Left renal pelvis (tissue), 4 donors: ENCODE measurements at places on chromosomes 12 and 14. TPM values are rescaled to one million over a fixed set of nuclear protein-coding genes. Genes with fewer than 3 reads are reported as not detected.
A peak's percentile ranks its signal among the peaks of the same experiment; 100 is the strongest.

The CCDC197 gene
- not detected for polyA plus RNA-seq

The ATXN7L3B gene
- polyA plus RNA-seq, result 78.5 TPM

The KLHL33 gene
- 0.43 TPM for polyA plus RNA-seq

The LRRC9 gene
- polyA plus RNA-seq, result 3.3 TPM

The LRRK2 gene
- 33.7 TPM for polyA plus RNA-seq

The CACNA1C gene
- 8.8 TPM for polyA plus RNA-seq

The CLEC1A gene
- 4.7 TPM for polyA plus RNA-seq

The FOXG1 gene
- polyA plus RNA-seq, result 0.04 TPM

The ADCY4 gene
- 8.4 TPM for polyA plus RNA-seq

The DIO2 gene
- polyA plus RNA-seq, result 0.66 TPM

The TMBIM6 gene
- polyA plus RNA-seq, result 443 TPM

The HOXC4 gene
- polyA plus RNA-seq, result 53.0 TPM

DNA sequence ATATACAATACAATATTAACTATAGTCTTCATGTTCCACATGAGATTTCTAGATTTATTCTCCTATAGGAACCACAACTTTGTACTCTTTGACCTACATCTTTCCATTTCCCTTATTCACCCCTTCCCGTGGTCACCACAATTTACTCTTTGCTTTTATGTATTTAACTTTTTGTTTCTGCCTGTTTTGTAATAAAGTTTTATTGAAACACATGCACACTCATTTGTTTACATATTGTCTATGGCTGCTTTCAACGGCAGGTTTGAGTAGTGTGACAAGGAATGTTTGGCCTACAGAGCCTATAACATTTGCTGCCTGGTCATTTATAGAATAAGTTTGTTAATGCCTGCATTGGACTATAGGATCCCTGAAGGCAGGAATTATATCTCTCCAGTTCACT, 231.1 kb downstream of the CRADD start:
- no peak for DNase-seq

- DNase-seq, result no peak
Measured at GRCh38 chr14:49249022-49249421, 337.2 kb downstream of the RPS29 start.

- DNase-seq, result no peak
Measured at GRCh38 chr12:3885277-3886094, 12.3 kb upstream of the PARP11 start.

DNA sequence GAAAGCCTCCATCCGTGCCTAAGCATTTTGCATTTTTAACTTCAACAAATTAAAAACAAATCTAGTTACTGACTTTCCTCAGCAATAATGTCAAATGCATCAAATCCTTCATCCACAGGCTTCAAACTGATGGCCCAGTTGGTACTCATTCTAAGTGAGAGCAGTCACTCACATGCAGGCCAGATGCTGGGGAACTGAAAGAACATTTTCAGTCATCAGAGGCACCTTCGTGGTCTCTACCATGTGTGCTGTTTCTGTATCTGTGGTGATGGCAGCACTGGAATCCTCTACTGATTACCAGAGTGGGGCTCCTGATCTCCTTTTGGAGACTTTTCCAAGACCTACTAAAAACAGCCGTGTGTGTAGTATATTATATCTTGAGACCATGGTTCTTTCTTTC, 145.2 kb downstream of the PRIMA1 start:
- DNase-seq, result no peak

DNA sequence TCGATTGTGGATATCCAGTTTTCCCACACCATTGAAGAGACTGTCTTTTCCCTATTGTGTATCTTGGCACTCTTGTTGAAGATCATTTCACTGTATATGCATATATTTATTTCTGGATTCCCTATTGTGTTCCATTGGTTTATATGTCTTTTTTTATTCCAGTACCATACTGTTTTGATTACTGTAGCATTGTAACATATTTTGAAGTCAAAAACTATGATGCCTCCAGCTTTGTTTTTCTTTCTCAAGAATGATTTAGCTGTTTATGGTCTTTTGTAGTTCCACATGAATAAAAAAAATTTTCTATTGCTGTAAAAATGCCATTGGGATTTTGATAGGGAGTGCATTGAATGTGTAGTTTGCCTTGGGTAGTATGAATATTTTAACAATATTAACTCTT, 128.1 kb upstream of the SLC38A2 start:
- DNase-seq, result no peak

DNA sequence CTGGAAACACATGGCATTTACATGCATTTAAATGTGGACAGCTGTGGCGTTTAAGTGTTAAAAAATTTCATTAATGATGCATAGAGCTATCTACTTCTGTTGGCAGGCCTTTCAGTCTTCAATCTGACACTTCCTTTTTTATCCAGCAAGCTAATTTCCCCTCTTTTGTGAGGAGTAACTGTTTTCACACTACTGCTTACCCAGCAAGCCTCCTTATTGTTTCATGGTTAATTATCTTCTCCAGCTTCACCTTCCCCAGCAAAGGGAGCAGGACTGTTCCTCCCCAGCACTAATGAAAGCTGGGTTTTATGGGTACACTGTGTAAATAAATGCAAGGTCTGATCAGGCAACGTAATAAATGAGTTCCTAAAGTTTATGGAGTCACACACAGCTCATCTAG, 129.4 kb upstream of the NPAS3 start:
- DNase-seq, result peak; percentile 8

DNA sequence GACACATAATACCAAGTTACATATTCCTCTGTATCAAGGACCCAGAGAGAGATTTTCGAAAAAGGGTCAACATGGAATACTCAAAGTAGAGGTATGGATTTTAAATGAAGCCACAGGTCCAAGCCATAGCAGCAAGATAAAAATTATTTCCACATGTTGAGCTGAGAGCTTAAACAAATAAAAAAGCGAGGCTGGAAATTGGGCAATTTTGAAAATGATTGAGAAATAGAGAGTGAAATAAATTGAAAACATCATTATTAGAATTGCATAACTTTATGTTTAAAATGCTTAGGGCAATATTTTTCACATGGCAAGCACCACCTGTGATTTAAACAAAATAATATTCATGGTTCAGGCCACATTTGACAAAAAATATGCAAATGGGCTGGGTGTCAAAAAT, 1251.0 kb upstream of the USP15 start:
- DNase-seq, result no peak

DNA sequence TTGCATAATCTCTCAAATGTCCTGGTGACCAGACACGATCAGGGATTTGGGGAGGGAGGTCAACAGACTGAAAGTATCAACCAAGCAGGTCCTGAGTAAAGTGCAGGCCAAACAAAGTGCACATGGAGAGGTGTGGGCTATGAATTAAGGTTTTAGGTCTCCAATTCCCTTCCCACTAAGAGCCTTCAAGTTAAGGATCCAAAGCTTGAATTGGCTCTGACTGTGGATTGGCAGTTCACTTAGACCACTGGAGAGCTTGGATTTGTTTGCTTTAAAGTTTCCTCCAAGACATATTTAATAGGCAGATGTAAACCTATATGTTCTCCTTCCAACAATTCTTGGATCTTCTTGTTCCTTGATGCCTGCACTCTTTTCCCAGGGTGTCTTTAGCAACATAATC, 129.6 kb upstream of the IGF1 start:
- DNase-seq, result no peak

GRCh38 chr14:28653521-28653920, 113.1 kb upstream of the FOXG1 start:
- no peak for DNase-seq

DNA sequence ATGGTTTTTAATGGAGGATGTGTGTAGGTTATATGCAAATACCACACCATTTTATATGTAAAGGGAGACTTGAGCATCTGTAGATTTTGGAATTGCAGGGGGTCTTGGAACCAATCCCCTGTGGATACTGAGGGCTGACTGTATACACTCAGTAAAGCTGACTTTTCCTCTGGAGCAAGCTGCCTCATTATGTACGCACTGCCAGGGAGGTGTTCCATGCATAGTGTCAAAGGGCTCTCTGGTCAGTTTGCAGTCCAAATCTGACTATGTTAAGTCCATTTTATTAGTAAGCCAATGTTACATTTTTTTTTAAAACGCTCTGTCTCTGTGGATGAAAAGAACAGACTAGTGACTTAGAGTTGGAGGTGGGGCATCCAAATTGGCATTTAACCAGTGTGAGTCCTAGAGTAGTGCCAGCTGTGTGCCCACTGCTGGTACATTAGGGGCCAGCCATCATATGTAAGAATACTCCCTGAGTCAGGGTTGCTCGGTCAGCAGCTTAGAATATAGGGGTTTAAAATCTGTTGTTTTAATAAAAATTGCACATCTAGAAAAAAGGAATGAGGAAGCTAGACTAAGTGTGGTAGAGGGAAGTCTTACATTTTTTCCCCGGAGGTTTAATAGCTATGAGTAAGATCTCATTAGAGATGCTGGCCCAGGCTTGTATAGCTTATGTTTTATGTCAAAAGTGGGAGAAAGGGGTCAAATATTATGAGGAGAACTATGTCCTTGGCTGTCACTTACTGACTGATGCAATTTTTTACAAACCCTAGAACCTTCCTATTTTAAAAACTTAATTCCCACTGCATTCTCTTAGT, 87.0 kb downstream of the TESC start:
- no peak for DNase-seq

- DNase-seq, result no peak
Measured at GRCh38 chr12:97572220-97572619, 109.6 kb downstream of the RMST start.

- no peak for DNase-seq
Measured at GRCh38 chr12:27653661-27654060, 42.6 kb upstream of the REP15 start.

DNA sequence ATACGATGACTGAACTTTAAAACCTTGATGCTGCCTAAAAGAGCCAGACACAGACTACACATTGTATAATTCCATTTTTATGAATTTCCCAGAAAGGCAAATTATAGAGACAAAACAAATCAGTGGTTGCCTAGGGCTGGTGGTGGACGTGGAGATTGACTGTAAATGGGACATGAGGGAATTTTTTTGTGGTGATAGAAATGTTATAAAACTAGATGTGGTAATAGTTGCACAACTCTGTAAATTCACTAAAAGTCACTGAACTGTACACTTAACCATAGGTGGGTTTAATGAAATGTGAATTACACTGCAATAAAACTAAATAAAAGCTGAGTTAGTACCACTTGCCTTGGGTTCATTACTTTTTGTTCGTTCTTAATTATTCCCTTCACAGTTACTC, 72.1 kb downstream of the PLEKHA5 start:
- DNase-seq, result no peak

DNA sequence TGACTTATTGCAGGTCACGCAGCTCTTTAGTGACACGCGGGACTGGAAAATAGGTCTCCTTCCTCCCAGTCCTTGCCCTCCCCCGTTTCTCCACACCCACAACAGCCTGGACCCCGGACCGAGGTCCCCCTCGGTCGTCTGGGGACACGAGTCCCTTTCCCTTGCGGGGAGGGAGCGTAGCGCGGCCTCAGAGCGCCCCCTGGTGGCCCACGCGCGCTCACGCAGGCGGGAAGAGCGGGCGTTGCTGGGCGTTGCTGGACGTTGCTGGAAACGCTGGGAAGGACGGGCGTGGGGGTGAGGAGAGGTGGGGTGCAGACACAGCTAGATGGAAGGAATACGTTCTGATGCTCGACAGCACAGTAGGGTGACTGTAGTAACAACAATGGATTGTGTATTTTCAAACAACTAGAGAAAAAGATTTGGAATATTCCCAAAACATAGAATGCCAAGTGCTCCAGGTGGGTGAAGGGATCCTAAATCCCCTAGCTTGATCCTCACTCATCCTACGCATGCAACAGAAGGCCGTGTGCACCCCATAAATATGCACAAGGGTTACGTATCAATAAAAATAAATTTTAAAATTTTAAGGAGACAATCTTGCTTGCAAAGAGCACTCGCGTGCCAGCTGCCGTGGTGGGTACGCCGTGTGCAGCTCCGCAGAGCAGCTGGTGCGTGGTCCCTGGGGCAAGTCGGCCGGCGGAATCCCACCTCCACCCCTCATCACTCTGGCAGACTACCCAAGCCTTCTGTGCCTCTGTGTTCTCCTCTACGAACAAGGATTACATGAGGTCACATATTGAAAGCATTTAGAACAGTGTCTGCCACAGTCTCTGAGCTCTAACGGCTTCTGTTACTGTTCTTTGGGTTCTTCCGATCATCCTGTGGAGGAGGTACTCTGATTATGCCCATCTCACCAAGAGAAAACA, 87.4 kb downstream of the B4GALNT3 start:
- no peak for DNase-seq

DNA sequence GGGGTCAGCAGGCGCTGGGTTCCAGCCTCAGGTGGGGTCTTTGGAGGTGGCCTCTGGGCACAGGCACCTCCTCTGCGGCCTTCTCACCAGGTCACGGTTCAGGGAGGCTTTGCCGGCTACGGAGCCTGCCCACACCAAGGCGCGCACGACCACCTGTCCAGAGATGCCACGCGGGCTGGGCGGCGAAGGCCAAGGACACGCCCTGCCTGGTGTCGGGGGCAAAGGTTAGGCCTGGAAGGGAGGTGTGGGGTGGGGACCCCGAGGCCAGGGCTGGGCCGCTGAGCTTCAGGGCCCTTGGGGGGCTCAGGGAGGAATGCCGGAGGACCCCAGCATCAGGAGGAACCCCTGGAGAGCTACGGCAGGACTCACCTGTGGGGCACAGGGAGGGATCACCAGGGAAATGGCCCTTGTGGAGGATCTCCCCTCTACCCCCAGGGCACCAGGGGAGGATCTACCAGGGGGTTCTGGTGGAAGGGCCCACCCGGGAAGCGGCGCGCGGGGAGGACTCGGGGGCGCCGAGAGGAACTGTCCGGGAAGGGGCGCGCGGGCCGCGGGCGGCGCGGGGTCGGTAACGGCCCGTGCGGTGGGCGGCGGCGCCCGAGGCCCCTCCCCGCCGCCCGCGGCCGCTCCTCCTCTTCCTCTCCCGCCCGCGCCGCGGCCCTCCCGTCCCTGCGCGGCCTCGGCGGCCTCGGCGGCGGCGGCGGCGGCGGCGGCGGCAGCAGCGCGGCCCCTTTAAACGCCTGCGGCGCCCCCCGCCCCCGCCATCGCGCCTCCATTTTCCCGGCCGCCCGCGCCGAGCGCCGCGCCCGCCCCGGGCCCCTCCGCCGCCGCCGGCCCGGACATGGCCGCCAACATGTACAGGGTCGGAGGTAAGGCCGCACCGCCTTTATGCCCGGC, at the start of gene MTA1:
TSS of gene MTA1 (plus strand) at position 633 of the 897 bp plus-strand sequence. CDS start at position 842, 209 bp downstream.
- DNase-seq, result no peak

GRCh38 chr12:26954027-26954426, 15.8 kb downstream of the FGFR1OP2 start:
- no peak for DNase-seq
